ENCODE measurements at places on chromosomes 7 and 10.

DNA sequence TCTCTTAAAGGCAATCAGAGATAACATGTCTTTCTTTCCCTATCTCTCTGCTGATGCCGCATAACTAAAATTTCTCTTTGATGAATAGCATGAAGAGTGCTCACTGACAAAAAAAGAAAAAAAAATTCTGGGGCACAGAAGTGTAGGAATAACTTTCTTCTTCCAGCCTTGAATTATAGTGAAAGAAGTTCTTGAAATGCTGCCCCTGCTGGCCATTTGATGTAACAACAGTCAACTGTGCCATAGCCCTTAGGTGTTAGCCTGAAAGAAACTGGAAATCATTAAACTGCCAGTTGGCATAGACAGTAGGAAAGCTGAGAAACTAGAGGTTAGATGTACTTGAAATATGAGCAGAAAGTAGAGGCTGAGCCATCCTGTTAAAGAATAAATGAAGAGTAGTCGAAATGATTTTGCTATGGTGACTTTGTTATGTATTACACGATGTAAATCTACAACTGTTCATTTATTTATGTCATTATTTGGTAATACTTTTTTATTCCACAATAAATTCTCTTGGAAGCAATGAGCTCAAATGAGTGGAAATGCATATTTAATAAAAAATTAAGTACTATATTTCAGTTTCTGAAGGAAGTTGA lies 48.3 kb upstream of the FAM171A1 start:
- no peak overlapping the region for H3K4me3 ChIP-seq
- peaks cover 19% of the 10 kb centered on the region for H3K27me3 ChIP-seq
- no peaks in the 10 kb centered on the region for H3K36me3 ChIP-seq
- DNase-seq, result no peak

GRCh38 chr10:75887992-75888680 lies 456.7 kb downstream of the LRMDA start:
- H3K27me3 ChIP-seq, result no peaks in the 10 kb centered on the region
- H3K4me1 ChIP-seq, result no peaks in the 10 kb centered on the region
- H3K36me3 ChIP-seq, result no peaks in the 10 kb centered on the region
- DNase-seq, result no peak

- peaks cover 83% of the 10 kb centered on the region for H3K4me1 ChIP-seq
- no peak overlapping the region for H3K4me3 ChIP-seq
- H3K36me3 ChIP-seq, result peaks cover 73% of the 10 kb centered on the region
- no peak for DNase-seq
- H3K27ac ChIP-seq, result no peak overlapping the region
- no peaks in the 10 kb centered on the region for H3K27me3 ChIP-seq
Measured at GRCh38 chr7:96701258-96701657, 8.4 kb downstream of the SEM1 start.

GRCh38 chr7:115548756-115549155 lies 481.8 kb downstream of the TFEC start:
- H3K4me3 ChIP-seq, result no peak overlapping the region
- H3K36me3 ChIP-seq, result no peaks in the 10 kb centered on the region
- H3K4me1 ChIP-seq, result no peaks in the 10 kb centered on the region
- no peak for DNase-seq
- no peak overlapping the region for H3K27ac ChIP-seq

DNA sequence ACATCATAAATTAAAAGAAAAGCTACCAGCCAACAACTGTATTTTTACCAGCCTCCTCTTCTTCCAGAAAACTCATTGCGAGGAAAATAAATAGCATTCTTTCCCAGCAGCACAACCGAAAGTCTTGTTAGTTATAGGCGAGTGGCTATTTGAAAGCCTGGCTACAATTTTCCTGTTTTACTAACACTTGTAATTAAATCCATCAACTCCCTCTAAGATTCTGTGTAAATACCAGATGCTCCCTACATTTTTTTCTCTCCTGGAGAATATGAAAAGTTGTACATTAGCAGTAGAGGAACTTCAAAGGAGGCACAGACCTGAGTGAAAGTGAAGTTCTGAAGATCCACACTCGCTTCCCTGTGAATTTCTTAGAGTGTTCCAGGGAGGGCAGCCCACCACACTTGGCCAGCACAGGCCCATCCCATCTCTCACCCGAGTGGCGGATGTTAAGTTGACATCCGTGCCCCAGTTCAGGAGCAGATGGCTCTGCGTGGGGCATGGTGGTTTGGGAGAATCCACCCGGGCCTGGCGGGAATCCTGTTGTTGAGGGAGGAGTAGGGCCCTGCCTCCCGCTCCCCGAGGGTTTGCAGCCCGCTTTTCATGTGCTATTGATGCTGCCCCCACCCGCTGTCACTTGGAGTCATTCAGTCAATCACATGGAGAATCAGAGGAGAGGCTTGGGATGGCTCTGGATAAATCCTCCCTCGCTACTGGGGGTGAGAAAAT lies 451.0 kb upstream of the GALNT17 start:
- no peak overlapping the region for H3K4me3 ChIP-seq
- H3K27ac ChIP-seq, result no peak overlapping the region
- peaks cover 49% of the 10 kb centered on the region for H3K4me1 ChIP-seq

DNA sequence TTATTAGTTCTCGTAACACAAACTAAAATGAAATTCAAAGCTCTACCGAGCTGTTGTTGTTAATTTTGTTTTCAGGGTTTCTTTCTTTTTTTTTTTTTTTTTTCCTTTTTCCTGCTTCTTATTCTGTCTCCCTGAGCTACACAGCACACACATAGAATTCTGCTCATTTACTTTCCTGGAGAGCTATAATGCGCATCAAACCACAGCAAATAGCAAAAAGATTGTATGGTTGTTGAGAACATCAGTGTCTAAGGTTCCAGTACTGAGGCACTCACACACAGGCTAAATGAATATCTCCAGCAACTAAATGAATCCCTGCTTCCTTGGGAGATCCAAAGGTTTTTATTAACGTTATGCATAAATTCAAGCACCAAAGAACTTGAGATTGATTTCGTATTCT lies 418.3 kb downstream of the PLXDC2 start:
- H3K4me3 ChIP-seq, result no peak overlapping the region
- H3K4me1 ChIP-seq, result no peaks in the 10 kb centered on the region
- H3K36me3 ChIP-seq, result no peaks in the 10 kb centered on the region
- H3K27me3 ChIP-seq, result no peaks in the 10 kb centered on the region
- no peak for DNase-seq
- no peak overlapping the region for H3K27ac ChIP-seq

GRCh38 chr7:1839701-1840100 lies 169.6 kb downstream of the ELFN1 start:
- peaks cover 45% of the 10 kb centered on the region for H3K36me3 ChIP-seq
- H3K27ac ChIP-seq, result no peak overlapping the region
- H3K27me3 ChIP-seq, result no peaks in the 10 kb centered on the region
- no peak for DNase-seq

GRCh38 chr10:76026176-76026771 lies 594.9 kb downstream of the LRMDA start:
- H3K27me3 ChIP-seq, result no peaks in the 10 kb centered on the region
- H3K36me3 ChIP-seq, result no peaks in the 10 kb centered on the region
- H3K4me3 ChIP-seq, result no peak overlapping the region
- no peaks in the 10 kb centered on the region for H3K4me1 ChIP-seq

DNA sequence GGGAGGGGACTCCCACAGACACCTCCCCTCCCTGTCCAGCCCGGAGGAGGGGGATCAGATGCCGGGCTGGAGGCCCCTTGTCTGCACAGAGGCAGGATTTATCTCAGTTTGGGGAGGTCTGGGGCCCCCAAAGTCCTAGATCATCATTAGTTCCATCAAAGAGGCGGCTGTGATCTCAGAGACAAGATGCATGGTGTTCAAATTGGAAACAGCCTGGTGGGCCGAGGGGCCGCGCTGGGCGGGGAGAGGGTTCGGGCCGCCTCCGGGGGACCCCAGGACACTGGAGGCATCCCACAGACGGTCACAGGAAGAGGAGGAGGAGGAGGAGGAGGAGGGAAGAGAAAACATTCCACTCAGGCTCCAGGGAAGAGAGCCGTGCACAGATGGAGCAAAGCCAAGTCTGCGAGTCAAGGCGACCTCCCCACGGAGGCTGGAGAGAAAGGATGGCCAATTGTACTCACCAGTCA lies 69.5 kb upstream of the CUX1 start:
- H3K27me3 ChIP-seq, result no peaks in the 10 kb centered on the region
- H3K27ac ChIP-seq, result no peak overlapping the region
- no peak for DNase-seq
- peaks cover 7% of the 10 kb centered on the region for H3K4me1 ChIP-seq
- no peaks in the 10 kb centered on the region for H3K36me3 ChIP-seq

GRCh38 chr10:31103112-31103511 lies 71.4 kb upstream of the ZNF438 start:
- peak overlapping the region; percentile 14 for H3K27ac ChIP-seq
- no peak overlapping the region for H3K4me3 ChIP-seq
- no peaks in the 10 kb centered on the region for H3K36me3 ChIP-seq
- H3K27me3 ChIP-seq, result no peaks in the 10 kb centered on the region
- no peak for DNase-seq

GRCh38 chr7:141225916-141226618 lies 152.2 kb downstream of the TMEM178B start:
- no peak overlapping the region for H3K27ac ChIP-seq
- no peak for DNase-seq
- no peaks in the 10 kb centered on the region for H3K4me1 ChIP-seq
- H3K27me3 ChIP-seq, result peaks cover 15% of the 10 kb centered on the region
- H3K4me3 ChIP-seq, result no peak overlapping the region

GRCh38 chr10:110035070-110035921 lies 27.5 kb downstream of the ADD3 start:
- peak overlapping the region; percentile 90 for H3K27ac ChIP-seq
- no peak for DNase-seq
- H3K4me1 ChIP-seq, result peaks cover 89% of the 10 kb centered on the region
- no peaks in the 10 kb centered on the region for H3K27me3 ChIP-seq
- H3K4me3 ChIP-seq, result peak overlapping the region; percentile 41

DNA sequence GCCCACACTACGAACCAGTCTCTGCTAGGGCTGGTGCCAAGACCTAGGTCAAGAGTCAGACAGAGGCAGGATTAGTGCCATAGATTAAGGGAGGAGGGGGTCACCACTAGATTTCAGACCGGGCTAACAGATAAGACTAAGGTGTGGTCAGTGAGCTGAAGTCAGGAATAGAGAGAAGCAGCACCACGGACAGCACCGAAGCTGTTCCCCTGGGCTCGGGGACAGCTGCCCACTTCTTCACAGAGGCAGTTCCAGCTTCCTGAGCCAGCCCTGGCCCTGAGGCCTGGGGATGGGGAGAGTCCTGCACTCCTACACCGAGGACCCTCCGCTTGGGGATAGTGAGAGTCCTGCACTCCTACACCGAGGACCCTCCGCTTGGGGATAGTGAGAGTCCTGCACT lies 11.2 kb upstream of the JAKMIP3 start:
- no peak overlapping the region for H3K4me3 ChIP-seq
- H3K4me1 ChIP-seq, result peaks cover 3% of the 10 kb centered on the region
- no peak overlapping the region for H3K27ac ChIP-seq
- DNase-seq, result no peak
- H3K36me3 ChIP-seq, result peaks cover 5% of the 10 kb centered on the region
- H3K27me3 ChIP-seq, result peaks cover 34% of the 10 kb centered on the region

GRCh38 chr10:103542764-103543616 lies 49.5 kb downstream of the NEURL1 start:
- peaks cover 24% of the 10 kb centered on the region for H3K27me3 ChIP-seq
- H3K4me1 ChIP-seq, result peaks cover 13% of the 10 kb centered on the region
- peak overlapping the region; percentile 71 for H3K4me3 ChIP-seq
- H3K36me3 ChIP-seq, result no peaks in the 10 kb centered on the region
- DNase-seq, result peak; percentile 42

GRCh38 chr10:70064486-70064885 lies 11.8 kb downstream of the MACROH2A2 start:
- peaks cover 3% of the 10 kb centered on the region for H3K4me1 ChIP-seq
- no peak for DNase-seq
- no peaks in the 10 kb centered on the region for H3K27me3 ChIP-seq
- H3K36me3 ChIP-seq, result no peaks in the 10 kb centered on the region
- no peak overlapping the region for H3K27ac ChIP-seq
- H3K4me3 ChIP-seq, result no peak overlapping the region

DNA sequence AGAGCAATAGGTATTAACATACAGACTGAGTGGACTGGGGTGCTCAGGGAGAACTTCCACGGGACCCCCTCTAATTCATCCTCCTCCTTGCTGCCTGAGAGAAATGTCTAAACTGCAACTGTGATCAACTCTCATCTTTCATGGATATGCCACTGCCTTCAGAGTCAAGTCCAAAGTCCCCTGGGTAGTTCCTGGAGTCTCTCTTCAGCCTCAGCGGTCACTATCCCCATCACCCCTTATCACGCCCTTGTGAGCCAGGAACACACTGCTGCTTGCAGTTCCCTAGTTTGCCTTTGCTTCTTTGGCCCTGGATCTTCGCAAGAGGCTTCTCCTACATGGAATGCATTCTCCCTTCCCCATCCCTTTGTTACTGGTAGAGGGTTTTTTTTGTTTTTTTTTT lies 58.7 kb upstream of the AUTS2 start:
- H3K4me3 ChIP-seq, result no peak overlapping the region
- H3K36me3 ChIP-seq, result no peaks in the 10 kb centered on the region

GRCh38 chr10:96370584-96371157 lies 11.9 kb upstream of the OPALIN start:
- no peak overlapping the region for H3K27ac ChIP-seq
- no peaks in the 10 kb centered on the region for H3K36me3 ChIP-seq
- peaks cover 13% of the 10 kb centered on the region for H3K4me1 ChIP-seq

DNA sequence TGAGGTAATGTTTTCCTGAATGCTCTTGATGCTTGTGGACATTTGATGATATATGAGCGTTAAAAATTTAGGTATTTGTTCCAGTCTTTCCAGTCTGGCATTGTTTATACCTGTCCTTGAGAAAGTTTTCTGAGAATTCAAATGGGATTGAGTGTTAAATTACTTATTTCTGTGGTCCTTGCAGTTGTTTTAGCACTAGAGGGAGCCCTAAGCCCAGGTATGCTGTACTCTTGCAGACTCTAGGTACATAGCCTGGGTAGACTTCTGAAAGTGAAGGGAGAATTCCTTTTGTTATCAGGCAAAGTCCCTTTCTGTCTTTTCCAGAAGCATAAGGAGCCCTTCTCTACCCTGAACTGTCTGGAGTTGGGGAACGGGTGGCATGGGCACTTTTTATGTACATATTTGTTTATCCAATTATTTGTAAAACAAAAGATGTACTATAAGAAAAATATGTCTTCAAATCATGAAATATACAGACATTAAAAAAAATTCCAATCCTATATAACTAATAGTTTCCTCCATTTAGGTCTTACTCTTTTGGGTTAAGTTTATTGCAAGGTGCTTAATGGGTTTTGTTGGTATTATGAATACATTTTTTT lies 262.1 kb downstream of the ATRNL1 start:
- no peaks in the 10 kb centered on the region for H3K4me1 ChIP-seq
- no peaks in the 10 kb centered on the region for H3K36me3 ChIP-seq
- no peak for DNase-seq
- no peak overlapping the region for H3K4me3 ChIP-seq
- no peak overlapping the region for H3K27ac ChIP-seq

Data from activated T-cell treated with anti-CD3 and anti-CD28 coated beads, Interleukin-2, amount 50 U/mL, for 24 hours (primary cell).